ENCODE measurements at places on chromosomes 1 and 21. TPM values are rescaled to one million over a fixed set of nuclear protein-coding genes. Genes with fewer than 3 reads are reported as not detected.

The BRDT gene
- total RNA-seq: not detected

DNA sequence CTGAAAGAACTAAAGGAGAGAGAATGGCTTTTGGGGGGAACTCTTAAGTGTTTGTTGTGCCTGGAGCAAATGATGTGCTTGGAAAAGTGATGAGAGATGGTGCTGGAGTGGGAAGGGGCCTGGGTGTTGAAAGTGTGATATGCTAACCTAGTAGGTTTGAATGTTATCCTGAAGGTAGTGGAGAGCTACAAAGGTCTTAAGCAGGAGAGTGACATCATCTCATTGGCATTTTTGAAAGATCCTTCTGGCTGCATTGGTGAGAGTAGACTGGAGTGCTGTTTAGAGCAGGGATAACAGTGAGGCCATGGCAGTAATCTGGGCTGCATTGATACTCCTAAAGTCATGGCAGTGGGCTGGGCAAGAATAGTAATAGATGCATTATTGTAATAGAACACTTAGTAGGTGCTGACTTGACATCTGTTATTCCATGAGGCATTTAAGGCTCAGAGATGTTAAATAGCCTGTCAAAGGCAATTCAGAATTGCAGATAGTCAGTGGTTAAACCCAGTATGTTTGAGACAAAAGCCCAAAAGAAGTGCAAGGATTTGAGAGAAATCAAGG lies 44.5 kb downstream of the MDM4 start:
- no peak for DNase-seq

The CYP4Z1 gene
- 0.50 TPM for total RNA-seq

The TMPRSS15 gene
- total RNA-seq: not detected

GRCh38 chr1:94707321-94708298 lies 112.5 kb upstream of the SLC44A3 start:
- no peak for DNase-seq

The COL6A2 gene
- total RNA-seq: 44.3 TPM

DNA sequence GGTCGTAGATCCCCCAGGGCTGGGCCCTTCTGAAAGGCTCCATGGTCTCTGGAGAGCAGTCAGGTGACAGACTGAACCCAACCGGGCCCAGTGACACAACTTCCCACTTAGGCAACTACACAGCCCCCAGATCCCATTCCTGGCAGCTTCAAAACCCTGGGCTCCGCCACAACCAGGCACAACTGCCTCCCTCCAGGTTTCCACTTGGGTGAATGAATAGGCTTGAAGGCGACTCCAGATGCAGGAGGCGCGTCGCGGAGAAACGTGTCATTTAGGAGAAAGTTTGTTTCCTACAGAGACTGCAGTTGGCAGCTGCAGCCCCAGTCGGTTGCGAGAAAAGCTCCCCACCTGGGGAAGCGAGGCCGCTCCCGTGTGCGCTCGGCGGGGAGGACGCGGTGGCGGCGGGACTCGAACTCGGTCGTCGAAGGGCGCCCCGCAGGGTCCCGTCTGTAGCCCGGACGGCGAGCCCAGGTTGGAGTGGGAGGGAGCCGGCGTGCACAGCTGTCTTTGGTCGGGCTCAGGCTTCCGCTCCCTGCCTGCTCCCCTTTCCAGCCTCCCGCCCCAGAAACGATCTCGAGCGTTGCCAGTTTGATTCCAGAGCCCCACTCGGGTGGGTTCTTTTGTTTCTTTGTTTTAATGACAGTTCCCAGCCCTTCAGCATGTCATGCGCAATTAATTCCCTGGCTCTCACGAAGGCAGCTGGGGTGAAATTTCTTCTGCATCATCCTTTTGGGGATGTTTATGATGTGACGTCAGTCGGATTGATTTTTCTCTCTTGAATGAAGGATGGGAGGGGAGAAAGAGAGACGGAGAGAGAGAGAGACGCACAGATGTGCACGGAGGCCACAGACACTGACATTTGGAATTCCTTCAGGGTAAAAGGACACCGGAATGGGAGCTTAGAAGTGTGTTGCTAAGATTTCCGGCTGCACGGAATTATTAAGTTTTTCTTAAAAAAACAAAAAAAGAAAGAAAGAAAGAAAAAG lies 862 bp upstream of the SGIP1 start:
- DNase-seq: peak; percentile 44

- no peak for DNase-seq
Observed at GRCh38 chr1:77016386-77016985, 149.2 kb downstream of the ST6GALNAC5 start.

- DNase-seq: no peak
Observed at GRCh38 chr1:203572134-203572625, 54.5 kb upstream of the ATP2B4 start.

The EPS8L3 gene
- 0.09 TPM for total RNA-seq

The SRGAP2B gene
- 9.7 TPM for total RNA-seq

The CD1B gene
- total RNA-seq: not detected

DNA sequence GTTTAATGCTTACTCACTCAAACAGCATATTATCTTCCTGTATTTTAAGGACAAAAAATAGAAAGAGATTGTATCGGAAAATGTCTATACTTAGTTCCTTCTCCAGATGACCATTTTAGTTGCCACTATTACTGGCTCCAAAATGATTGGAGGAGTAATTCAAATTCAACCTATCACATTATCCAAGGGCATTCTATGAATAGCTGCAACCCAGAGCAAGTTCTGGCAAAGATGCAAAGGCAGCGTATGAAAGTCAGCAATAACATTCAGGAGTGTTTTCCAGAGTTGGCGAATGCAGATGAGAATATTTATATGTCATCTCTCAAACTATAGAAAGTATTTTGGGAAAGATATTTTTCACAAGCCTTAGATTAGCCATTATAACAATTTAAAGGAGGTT lies 389.8 kb upstream of the ADGRL2 start:
- no peak for DNase-seq

- no peak for DNase-seq
Observed at GRCh38 chr21:28688381-28688780, 304.3 kb downstream of the LTN1 start.

The LINGO4 gene
- total RNA-seq: 0.05 TPM

- no peak for DNase-seq
Observed at GRCh38 chr1:180614730-180615129, 17.1 kb upstream of the XPR1 start.

GRCh38 chr1:3898994-3899753 lies 898 bp downstream of the C1orf174 start:
- no peak for DNase-seq

DNA sequence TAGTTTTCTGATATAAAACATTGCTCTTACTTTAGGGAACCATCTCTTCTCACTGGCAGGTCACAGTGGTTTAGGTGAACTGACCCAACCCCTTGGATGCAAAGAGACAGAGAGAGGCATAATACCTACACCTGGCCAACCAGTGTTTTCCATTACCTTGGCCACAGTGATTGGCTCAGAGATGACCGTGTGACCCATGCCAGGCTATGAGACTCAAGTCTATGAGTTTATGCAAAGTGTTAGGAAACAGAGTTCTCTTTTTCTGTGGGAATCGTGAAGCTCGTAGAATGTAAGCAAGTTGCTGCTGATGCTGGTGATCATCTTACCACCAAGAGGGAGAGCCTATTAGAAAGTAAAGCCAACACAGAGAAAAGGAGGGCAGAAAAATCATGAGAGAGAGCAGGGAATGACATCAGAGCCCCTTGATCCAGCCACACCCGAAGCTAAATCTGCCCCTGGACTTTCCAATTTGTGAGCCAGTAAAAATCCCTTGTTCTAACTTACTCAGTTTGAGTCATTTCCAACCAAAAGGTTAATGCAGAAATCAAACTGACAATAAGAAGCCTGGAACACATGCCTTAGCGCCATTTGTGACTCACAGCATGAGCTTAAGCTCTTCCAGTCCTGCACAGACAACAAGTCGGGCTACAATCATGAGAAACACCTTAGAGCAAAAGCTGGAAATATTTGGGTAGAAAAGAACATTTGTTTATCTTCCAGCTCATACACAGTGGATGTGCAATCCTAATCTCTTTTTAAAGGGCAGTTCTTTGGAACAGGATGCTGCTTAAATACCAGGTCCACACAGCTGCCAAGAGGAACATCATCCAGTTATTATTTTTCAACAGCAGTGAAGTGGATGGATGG lies 81.3 kb upstream of the KAZN start:
- DNase-seq: no peak

The S100A9 gene
- total RNA-seq: 191 TPM

The ALX3 gene
- total RNA-seq: not detected

GRCh38 chr21:36732217-36732616 lies 33.3 kb downstream of the SIM2 start:
- no peak for DNase-seq

All from liver (tissue), 10 donors.